ENCODE measurements at places on chromosomes 3 and 15. TPM values are rescaled to one million over a fixed set of nuclear protein-coding genes. Genes with fewer than 3 reads are reported as not detected.
A peak's percentile ranks its signal among the peaks of the same experiment; 100 is the strongest.

DNA sequence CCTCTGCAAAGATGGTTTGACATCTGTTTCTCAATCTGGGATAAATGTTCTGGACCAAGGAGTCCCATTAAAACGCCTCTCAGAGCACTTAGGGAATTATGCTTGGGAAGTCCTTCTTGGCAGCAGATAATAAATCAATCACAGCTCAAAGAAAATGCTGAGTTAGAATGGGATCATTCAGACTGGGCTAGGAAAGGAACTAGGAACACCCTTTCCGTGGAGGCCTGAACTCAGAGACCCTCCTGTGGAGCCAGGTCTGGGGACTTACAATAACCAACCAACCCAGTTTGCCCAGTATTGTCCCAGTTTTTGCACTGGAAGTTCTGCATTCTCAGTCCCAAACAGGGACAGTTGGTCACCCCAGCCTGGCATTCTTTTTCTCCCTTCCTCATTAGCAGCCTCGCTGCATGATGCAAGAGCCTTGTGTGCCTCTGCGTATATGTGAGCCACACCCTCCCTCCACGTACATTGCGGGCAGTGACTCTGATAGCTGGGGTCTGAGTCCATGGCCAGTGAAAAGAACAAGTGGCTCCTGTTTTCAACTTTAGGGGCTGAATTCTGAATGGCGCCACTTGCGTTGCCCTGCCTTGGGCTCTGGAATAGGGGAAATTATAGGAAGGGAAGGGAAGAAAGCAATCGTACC is 88.7 kb downstream of the SEMA5B start:
- no peak for DNase-seq

AP3B2 gene
- total RNA-seq: 0.17 TPM

DNA sequence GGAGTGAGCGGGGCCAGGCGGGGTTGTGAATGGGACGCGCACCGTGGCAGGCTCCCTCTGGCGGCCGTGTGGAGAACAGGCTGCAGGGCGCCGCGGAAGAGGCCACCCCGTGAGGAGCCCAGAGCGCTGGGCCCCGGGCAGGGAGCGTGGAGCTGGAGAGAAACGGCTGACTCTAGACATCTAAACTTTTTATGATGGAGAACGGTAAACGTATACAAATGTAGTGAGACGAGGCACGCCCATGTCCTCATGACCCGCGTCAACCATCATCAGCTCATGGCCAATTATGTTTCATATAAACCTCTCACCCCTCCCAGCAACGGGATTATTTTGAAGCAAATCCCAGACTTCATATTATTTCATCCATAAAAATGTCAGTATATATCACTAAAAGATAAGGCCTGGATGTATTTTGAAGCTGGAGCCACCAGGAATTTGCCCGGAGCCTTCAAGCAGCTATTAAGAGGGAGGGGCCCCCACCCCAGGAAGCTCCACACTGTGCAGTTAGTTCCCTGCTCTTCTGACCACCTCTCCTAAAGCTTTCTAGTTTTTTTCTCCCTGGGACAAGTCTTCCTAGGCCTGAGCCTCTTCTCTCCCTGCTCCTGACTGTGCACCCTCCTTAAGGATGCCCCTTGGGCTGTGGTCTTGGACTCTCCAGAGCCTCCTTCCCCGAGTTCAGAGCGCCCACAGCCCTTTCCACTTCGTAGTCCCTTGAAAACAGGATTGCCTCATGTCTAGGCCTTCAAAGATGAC is 149.5 kb downstream of the SMAD6 start:
- DNase-seq: peak; percentile 65

DNA sequence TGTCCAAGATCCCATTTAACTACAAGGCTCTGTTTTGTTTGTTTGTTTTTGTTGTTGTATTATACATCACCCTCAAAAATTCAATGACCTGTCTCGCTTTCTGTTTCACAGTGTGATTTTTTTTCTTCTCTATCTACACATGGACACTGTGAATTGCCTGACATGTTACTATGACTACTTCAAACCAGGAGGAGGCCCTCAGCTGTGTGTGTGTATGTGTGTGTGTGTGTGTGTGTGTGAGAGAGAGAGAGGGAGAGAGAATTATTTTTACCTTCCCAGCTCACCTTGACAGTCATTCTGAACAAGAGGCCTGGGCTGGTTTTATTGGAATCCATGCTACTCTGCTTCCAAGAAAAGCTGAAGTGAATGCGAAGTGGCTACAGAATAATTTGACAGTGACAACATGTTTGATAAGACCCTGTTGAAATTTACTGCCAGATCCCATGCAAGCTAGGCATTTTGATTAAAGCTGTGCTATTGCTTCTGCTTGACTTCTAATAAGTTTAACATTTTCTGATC is 841.4 kb downstream of the NSUN3 start:
- DNase-seq: no peak

DNA sequence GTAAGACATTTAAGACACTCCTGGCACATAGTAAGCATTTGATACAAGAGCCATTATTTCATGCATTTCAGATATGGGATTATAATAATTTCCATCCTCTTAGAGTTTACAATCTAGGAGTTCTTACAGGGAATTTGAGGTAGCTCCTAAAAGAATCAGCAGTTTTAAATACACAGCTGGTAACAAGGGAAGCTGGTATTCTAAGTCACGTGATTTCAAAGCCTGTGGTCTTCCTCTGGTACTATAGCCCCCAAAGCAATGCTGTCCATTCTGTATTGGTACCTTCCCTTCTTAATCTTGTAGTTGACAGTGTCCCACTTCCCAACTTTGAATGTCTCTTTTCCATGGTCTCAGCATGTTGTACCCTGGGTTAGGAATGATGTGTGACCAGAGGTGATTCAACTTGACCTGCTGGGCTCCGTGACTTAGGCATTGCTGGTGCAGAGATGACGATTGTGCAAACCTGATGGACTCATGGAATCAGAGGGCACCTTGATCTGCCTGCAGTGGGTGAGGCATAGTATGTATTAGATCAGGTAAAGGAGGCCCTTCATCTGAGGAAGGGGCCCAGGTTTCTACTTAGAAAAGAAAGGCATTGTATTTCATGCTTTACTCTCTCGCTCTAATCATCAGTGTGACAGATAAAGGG is 122.9 kb downstream of the AKAP13 start:
- DNase-seq: no peak
